ENCODE measurements at places on chromosomes 12 and 14.

DNA sequence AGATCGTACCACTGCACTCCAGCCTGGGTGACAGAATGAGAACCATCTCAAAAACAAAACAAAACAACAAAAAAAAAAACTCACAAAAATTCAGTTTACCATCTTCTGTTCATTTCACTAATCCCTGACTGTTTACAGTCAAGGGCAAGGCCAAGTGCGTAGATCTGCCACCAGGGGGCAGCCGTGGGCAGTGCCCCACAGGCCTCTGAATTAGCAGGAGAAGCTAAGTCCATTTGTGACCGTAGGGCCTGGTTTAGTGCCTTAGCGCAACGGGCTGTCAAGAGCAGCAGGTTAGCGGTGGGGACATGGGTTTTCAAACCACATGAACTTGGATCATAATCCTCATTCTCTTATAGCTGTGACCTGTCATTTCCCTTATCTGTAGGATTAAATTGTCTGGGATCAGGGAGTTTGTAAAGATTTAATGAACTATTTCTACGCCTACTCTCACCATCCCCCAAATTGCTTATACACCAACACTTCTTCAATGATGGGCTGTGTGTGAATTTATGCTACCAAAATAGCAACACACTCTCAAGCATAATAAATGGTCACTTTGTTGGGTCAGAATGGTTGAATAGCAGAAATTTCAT, 49.0 kb downstream of the KCTD10 start:
- peak; percentile 45 for DNase-seq

DNA sequence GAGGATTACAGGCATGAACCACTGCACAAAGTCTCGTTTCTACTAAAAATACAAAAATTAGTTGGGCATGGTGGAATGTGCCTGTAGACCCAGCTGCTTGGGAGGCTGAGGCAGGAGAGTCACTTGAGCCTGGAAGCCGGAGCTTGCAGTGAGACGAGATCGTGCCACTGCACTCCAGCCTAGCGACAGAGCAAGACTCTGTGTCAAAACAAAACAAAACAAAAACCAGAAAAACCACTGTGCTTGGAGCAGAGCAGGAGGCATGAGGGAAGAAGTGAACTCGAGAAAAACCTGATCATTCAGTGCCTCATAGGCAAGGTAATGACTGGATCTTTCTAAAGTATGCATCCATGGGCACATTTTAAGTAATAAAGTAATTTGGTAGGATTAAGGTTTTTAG, 487.8 kb downstream of the KCNH5 start:
- no peak for DNase-seq

DNA sequence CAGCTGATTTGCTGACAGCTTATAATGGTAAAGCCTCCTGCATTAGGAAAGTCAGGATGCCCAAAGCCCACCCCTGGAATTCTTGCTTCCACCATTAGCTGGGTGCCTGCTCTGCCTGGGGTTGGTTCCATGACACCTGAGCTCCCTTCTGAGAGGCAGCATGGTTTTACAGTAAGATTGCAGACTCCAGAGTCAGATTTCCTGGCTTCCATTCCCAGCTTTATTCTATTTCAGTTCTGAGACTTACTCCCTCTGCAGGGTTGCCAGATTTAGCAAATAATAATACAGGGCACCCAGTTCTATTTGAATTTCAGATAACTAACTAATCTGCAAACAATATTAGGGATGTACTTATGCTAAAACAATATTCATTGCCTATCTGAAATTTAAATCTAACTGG, 12.2 kb downstream of the STAB2 start:
- no peak for DNase-seq

DNA sequence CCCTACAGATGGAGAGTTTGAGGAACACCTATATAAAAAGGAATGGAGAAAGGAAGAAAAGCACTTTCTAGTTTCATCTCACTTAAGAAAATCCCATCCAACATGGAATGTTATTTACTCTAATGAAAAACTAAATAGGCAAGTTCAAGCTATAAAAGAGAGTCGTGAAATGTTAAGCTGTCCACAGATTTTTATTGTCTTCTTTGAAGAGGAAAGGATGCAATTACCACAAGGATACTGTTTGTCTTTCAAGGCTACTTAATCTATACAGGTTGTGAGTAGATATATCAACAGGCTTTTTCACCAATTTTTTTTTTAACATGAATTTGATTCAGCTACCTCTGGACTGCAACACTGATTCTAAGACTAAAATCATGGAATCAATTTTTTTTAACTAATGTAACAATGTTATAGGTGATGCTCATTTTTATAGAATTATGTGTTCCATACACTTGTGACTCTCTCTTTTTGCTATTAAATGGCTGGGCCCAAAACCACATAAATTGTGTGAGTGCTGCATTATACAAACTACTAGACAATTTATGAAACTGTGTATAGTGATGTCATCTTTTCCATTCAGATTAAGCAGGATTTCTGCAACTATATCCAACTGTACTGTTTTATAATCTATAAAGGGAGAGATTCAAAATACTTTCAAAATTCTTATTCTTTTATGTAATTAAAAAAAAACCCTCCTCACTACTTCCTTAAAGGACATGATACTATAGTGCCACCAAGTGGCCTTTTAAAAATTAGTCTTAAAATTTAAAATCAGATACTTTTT, 26.8 kb upstream of the BMAL2 start:
- DNase-seq: no peak

DNA sequence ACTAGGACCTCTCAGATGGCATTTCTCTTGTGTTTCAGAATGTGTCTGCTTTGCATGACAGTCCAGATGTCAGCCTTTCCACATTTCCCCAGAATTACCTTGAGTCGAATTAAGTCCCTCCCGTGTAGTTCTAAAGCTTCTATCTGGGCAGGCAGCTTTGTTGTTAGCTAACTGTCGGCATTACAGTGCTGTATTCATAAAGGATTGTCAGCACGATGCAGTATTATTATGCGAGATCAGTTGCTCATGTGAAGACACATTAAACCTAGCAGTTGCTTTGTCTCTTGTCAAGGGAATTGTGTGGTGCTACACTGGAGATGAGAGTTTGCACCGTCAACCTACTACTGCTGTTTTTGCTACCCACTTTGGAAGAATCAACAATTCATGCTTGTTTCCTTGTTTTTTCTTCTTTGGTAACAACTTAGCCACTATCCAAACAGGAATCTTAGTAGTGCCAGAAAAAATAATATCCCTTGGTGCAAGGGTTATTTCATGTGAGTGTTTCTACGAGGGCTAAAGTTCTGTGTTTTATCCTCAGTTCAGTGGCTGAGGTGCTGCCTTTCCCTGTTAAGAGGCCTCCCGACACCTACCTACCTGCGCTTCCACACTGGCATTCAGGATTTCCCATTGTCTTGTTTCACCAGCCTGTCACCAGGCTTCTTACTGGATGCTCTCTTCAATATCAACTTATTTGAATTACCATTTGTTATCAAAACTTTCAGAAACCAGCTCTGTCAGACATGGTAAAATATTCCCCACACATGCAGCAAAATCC, 297.9 kb upstream of the G2E3 start:
- no peak for DNase-seq

GRCh38 chr14:104086210-104086660, 735 bp downstream of the ASPG start:
- DNase-seq: no peak

GRCh38 chr14:76320975-76321374, 55.0 kb upstream of the ESRRB start:
- no peak for DNase-seq

GRCh38 chr12:3456809-3457208, 34.2 kb upstream of the PRMT8 start:
- DNase-seq: no peak

- DNase-seq: peak; percentile 20
Observed at GRCh38 chr14:106843951-106844483, 1317.6 kb downstream of the TMEM121 start.

GRCh38 chr12:69921831-69922230, 96.8 kb downstream of the MYRFL start:
- DNase-seq: no peak

GRCh38 chr14:31286456-31287293, 79.1 kb upstream of the HECTD1 start:
- DNase-seq: no peak

DNA sequence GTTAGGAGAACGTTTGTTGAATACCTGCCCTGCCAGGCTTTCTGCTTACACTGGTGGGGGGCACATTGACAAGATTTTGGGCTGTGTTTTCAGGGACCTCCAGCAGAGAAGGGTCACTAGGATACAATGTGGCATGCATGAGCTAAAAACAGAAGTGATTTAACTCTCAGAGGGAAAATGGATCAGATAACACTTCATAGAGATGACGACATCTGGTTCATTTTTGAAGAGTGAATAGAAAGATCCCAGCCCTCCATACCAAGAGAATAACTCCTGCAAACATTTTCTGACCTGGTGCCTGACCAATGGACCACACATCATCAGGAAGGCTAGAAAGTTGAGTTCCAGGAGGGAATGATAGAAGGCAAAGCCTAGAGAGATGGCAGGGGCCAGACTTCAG, 33.7 kb downstream of the CKB start:
- no peak for DNase-seq

- no peak for DNase-seq
Observed at GRCh38 chr12:14920475-14921126, 17.7 kb downstream of the ERP27 start.

- no peak for DNase-seq
Observed at GRCh38 chr12:55614764-55615163, 21.9 kb upstream of the OR10P1 start.

DNA sequence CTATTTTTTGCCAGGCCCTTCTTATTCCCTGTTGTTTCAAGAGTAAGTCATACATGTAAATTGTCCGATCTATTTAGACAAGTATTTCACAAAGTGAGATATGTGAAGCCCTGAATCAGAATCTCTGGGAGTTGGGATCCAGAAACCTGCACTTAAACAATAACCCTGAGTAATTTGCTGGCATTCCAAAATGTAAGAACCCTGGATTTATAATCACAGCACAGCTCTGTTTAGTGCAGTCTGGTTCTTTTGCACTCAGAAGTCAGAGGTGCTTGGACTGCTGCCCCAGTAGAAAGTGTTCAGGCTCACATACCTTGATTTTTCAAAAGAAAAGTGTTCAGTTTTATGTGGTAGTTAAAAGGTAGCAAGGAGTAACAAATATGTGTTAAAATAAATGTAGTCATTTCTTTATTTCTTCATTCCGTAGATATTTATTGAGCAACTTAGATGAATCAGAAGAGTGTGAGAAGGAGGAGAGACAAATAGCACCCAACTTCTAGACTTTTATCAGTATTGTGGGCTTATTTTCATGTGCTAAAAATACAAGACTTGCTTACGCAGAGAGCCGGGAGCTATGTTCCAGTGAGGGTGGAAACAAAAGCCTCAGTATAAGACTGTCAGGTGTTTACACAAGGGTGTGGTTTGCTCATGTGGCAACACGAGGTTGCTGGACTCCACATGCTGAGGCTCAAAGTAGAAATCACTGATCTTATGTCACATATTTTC, 70.1 kb downstream of the SYNE2 start:
- no peak for DNase-seq

GRCh38 chr12:120700886-120701285, 9.4 kb upstream of the UNC119B start:
- DNase-seq: no peak

DNA sequence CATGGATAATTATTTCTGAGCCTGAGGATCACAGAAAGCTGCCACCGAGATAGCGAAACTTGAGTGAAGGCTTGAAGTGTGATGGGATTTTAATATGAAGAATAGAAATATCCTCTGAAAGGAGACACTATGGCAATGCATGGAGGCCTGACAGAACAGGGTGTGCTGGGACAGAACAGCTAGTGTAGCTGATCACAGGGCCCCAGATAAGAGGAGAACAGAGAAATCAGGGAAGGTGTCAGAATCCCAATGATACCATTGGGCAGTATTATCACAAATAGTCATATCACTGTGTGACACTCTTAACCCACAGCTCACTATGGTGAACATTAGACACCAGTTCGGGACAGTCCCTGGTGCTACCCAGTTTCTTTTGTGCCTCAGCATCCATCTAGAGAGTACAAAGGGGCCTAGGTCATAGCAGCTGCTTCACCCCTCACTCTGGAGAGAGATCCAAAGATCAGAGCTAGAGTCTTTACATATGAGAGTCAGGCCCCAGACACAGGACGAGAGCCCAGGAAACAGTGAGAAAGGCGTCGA, 506 bp upstream of the OR10P1 start:
- no peak for DNase-seq

- DNase-seq: no peak
Observed at GRCh38 chr14:101333335-101334280, 227.7 kb upstream of the DIO3 start.

- no peak for DNase-seq
Observed at GRCh38 chr14:57879516-57879915, 13.6 kb upstream of the SLC35F4 start.

DNA sequence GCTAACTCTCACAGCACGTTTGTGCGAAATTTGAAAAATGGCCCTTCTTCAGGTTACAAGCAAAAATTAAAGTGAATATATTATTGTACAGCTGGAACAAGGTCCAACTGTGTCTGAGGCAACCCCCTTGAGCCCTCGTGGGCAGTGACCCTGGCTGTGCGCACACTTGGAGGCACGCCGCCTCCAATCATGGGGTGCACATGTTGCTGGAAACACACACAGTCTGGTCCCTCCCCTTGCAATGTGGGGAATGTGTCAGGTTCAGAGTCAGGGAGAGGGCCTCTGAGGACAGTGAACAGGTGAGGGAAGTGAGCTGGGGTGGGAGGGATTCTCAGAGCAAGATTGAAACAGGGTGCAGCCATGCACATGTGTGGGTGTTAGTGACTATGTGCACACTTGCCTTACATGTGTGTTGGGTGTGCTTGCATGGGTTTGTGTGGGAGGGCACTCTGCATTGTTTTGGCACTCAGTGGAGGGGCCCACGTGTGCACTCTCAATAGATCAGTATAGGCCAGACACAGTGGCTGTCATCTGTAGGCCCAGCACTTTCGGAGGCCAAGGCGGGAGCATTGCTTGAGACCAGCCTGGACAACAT, 9.6 kb downstream of the TSPAN9 start:
- no peak for DNase-seq

DNA sequence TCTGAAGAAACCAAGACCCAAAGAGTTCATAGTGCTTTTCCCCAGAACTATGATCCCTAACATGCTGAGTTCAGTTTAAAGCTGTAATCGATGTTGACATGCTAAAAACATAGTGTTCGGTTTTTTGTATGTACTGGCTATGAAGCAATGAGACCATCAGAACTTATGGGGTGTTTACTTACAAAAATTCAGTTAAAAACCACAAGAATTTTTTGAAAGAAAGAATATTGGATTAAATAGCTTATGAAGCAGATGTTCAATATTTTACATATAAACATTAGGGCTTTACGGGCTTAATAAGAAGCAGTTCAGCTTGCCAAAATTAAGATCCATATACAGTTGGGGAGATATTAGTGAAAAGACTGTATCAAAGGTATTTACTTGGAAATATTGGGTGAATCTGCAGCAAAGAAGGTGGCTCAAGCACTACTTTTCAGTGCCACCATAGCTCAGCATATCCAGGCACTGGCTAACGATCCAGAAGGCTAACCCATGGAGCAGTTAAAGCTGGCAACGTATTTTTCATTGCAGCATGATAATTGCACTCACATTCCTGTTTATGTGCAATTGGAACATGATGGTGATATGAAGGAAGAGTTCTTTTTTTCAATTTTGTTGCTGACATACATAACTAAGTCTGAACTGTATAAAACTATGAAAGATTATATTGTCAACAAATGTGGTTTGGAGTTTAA, 125.9 kb downstream of the EFCAB11 start:
- no peak for DNase-seq

GRCh38 chr14:63371033-63371432, 52.3 kb upstream of the GPHB5 start:
- no peak for DNase-seq
